ENCODE measurements at places on chromosomes 5 and 9.

- DNase-seq: no peak
These were observed 1.6 kb upstream of the MGAT1 start for GRCh38 chr5:180804129-180804618.

- no peak for DNase-seq
These were observed 23.2 kb upstream of the NEURL1B start for GRCh38 chr5:172617817-172618216.

DNA sequence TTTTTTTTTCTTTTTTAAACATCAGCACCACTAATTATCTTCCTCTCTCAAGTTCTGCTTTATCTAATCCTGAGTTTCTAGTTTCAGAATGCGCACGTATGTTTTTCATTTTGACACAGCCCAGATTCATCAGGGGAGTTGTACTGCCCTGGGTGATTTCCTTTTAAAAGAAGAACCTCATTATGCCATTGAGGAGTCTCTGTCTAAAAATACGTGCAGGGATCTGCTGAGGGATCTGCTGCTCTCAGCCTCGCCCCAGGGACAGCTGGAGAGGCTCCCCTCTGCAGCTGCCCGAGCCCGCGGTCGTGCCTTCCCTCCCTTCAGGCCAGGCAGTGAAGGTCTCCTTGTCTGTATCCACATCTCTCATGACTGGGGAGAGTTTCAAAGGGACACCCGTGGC lies 273.1 kb downstream of the ARHGEF28 start:
- no peak for DNase-seq

DNA sequence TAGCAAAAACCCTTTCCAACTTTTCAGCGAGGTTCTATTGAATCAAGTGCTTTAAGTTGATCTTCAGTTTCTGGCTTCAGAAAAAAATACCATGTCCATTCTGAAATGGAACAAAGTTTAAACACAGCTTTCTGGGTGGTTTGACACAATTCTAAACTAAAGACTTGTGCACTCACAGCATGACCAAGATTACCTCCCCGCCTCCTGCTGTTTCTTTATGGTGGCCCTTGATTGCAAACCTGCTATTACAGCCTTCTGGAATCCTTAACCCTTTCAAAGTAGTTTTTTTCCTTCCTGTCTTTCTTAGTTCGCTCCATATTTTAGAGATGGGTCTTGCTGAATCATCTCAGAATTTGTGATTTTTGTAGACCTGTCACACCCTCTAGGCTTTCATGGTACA lies 135.9 kb upstream of the FBN2 start:
- peak; percentile 69 for DNase-seq
